ENCODE measurements at places on chromosomes 4 and X.

DNA sequence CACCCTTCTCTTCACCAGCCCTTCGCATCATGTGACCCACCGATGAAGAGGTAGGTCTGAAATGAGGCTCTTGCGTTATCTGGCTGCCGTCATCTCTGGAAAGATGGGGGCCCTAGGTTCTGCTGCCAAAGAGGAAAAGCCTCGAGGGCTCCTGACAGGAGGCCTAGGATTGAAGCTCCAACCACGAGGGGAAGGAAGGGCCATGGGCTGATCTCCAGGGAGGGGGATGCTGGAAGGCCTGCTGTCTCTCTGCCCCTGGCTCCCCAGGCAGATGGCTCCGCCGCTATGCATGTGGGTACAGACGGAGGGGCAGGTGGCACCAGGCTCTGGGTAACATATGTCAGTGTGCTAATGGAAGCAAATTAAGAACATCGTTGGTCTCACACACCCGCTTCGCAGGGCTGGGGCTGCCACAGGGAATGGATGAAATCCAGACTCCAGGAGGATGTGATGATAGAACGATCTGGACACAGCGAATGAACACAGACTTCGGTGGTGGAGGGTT is 44.9 kb downstream of the AFAP1 start:
- no peaks in the 10 kb centered on the region for H3K36me3 ChIP-seq
- peaks cover 9% of the 10 kb centered on the region for H3K4me1 ChIP-seq
- DNase-seq, result no peak
- H3K4me3 ChIP-seq, result no peak overlapping the region
- no peak overlapping the region for H3K27ac ChIP-seq

- no peaks in the 10 kb centered on the region for H3K36me3 ChIP-seq
- H3K27ac ChIP-seq, result peak overlapping the region; percentile 81
- H3K4me1 ChIP-seq, result peaks cover 4% of the 10 kb centered on the region
- H3K4me3 ChIP-seq, result peak overlapping the region; percentile 72
- no peaks in the 10 kb centered on the region for H3K27me3 ChIP-seq
These were observed 637 bp downstream of the AMER1 start for GRCh38 chrX:64204701-64205440.

- no peak overlapping the region for H3K4me3 ChIP-seq
- no peak for DNase-seq
- no peak overlapping the region for H3K27ac ChIP-seq
- peaks cover 10% of the 10 kb centered on the region for H3K4me1 ChIP-seq
- no peaks in the 10 kb centered on the region for H3K36me3 ChIP-seq
These were observed 111.1 kb downstream of the RNF150 start for GRCh38 chr4:141022111-141022695.

- no peak overlapping the region for H3K4me3 ChIP-seq
- H3K4me1 ChIP-seq, result no peaks in the 10 kb centered on the region
- H3K36me3 ChIP-seq, result no peaks in the 10 kb centered on the region
- no peak for DNase-seq
- H3K27me3 ChIP-seq, result no peaks in the 10 kb centered on the region
These were observed 179.3 kb downstream of the ADGRL3 start for GRCh38 chr4:61379406-61379805.

- no peaks in the 10 kb centered on the region for H3K36me3 ChIP-seq
- H3K4me3 ChIP-seq, result no peak overlapping the region
- DNase-seq, result no peak
- no peaks in the 10 kb centered on the region for H3K27me3 ChIP-seq
- H3K27ac ChIP-seq, result no peak overlapping the region
- no peaks in the 10 kb centered on the region for H3K4me1 ChIP-seq
These were observed 71.8 kb downstream of the FUNDC1 start for GRCh38 chrX:44470816-44471215.

- H3K27ac ChIP-seq, result no peak overlapping the region
- no peak overlapping the region for H3K4me3 ChIP-seq
These were observed 622.0 kb downstream of the CENPC start for GRCh38 chr4:66923081-66923865.
